ENCODE measurements at places on chromosomes 13 and 19.
A peak's percentile ranks its signal among the peaks of the same experiment; 100 is the strongest.

DNA sequence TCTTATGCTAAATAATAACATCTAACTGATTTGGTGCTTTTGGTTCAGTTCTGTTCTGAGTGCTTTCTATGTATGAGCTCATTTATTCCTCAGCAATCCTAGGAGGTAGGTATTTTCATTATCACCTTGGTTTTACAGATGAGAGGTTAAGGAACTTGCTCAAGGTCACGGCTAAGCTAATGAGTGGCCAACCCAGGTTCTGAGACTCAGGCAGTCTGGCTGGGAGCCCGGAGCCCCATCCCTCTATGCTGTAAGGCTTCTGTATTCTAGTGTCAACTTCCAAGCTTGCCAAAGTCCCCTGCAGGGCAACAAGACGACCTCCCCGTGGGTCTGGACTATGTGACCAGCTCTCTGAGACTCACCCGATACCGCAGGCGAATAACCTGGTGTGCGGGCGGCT is 60.5 kb downstream of the PARP4 start:
- no peak for DNase-seq

DNA sequence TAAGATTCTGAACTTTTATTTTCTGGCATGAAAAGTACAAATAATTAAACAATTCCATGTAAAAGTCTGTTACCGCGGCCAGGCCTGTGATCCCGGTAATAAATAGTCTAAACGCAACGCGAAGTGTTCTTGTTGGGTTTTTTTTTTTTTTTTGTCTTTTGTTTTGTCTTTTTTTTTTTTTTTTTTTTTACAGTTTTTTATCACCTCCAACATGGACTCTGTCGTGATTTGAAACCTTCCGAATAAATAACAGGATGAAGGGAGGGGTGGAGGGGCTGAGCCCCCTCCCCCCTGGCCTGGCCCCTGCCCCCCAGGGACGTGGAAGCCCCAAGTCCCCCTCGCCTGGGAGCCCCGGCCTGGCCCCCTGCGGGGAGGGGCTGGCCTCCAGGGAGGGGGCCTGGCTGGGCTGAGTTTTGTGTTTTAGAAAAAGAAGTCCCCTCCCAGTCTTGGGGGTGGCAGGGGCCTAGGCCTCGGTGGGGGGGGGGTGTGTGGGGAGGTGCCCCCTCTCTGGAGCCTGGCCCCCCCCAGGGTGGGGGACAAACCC is 16.0 kb downstream of the PRKCSH start:
- no peak for DNase-seq

DNA sequence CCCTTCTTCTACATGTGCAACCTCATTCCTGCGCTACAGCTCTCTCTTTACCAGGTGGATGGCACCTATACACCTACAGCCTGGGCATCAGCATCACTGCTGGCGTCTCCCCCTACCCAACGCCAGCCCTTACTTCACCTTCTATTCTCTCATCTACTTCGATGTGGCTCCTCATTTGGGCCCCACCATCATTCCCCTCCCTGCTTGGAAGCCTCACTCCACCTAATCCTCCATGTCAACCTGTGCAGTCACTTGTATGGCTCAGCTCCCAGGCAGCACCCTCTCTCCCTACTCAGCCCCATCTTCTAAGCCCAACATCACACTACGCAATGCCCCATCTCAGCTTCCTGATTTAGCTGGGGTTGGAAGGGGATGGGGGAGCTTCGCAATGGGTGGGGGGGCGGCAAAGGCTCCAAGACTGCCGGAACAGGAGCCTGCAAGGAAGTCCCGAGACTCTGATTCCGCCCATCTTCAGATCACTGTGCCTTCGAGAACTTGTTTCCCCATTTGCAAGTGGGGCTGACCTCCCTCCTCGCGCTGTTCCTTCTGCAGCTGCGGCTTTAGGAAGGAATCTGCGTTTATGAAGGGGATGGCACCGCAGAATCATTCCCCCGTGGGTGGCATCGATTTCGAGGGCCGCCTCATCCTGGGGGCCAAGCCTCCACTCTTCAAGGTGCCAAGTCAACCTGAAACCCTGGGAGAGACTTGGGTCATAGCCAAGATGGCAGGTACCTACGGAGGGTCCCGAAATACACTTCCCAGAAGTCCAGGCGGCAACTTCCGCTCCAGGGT is 913 bp downstream of the MZF1 start:
- no peak for DNase-seq

DNA sequence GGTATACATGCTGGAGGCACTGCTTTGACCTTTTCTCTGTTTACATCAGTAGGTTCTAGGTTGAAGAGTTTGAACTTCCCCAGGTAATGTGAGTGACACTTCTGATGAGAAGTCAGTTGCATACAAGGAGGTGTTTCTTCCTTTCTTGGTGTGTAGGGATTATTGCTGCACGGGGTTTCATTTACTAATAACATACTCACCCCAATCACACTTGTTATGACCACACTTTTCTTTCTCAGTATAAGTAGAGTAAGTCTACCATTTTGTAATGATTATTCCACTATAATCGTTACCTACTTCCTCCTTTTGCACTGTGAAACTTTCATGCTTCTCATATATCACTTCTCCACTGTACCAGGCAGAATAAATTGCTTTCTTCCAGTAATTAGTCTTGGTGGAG is 138.0 kb downstream of the TNFSF13B start:
- no peak for DNase-seq

DNA sequence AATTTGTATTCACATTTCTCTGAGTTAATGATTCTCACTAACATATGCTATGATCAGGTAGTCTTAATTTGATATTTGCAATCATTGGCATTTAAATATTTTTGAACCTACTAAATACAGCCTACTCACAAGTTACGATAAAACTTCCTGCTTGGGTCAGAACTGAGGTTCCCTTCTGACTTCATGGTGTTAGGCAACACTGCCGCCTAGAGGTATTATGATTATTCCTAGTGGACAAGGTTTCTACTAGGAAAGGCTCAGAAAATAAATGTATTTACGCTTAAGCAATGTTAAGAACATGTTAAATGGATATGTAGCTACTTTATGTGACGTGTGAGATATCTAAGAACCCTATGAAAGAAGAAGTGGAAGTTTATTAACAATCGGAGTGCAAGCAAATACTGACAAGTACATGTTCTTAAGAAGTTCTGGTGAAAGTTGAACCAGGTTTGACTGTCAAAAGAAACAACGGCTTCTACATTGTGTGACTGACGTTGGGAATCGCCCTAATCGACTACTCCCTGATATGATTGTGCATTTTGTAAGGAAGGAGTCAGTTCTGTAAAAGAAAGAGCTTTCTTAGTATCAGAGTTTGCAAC is 1395.8 kb downstream of the SLITRK5 start:
- peak; percentile 30 for DNase-seq

DNA sequence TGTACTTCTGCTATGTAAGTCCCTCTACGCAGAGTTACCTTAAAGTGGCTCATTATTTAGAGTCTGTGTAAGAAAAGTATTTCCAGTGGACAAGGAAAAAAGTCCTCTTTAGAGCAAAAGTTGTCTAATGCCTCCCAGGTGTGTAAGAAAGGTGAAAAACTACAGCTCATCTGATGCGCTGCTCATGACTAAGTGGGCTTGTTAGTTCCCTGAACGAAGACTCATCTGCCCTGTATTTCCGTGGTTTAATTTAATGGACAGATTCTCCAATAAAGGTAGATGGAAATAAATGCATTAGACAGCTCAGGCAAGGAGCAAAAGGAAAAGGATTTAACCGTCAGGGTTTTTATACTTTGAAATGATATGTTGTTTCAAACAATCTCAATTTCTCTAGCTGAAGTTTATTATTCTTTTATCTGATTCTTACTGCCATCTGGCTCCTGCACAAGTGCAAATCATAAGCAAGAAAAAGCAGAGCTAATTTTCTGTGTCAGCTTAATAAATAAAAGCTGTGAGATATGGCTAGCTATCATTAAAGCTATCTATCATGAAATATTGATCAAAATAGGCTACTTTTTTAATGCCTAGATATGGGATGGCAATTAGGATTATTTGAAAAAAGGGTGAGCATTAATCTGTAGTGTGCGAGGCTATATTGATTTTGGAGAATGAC is 73.7 kb upstream of the PCDH9 start:
- DNase-seq = no peak

GRCh38 chr19:3655402-3656072 is 28.9 kb upstream of the CACTIN start:
- peak; percentile 91 for DNase-seq

- peak; percentile 16 for DNase-seq
Measured at GRCh38 chr13:28117689-28118377, 17.5 kb upstream of the FLT3 start.

DNA sequence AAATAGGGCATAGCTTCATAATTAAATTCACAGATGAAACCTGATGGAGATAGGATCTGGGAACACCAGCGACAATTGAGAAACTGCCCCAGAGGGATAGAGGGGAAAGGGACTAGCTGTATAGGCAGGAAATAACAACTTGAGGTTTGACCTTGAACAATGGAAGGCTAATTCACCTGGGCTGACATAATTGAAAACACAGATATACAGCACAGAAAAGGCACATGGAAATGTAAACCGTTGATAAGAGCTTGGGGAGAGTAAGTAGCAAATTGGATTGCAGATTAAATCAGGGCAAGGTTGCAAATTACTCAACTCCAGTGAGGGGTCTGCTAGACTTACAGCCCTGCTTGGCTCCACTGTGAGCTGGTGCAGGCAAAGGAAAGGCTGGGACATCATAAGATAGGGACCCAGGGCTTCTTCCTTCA is 246.7 kb downstream of the DLEU7 start:
- no peak for DNase-seq

DNA sequence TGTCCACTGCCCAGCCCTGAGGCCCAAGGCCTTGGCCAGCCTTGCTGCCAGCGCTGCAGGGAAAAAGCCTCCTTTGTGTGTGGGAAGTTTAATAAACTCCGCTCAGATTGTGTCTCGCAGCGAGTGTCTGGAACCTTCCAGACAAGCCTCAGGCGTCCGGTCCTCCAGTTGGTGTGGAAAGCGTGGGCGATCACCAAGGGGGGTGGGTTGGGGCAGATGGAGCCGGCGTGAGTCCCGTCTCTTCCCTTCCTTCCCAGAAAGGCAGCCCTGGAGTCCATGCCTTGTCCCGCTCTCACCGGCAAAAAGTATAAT is 4.6 kb downstream of the STK11 start:
- no peak for DNase-seq

DNA sequence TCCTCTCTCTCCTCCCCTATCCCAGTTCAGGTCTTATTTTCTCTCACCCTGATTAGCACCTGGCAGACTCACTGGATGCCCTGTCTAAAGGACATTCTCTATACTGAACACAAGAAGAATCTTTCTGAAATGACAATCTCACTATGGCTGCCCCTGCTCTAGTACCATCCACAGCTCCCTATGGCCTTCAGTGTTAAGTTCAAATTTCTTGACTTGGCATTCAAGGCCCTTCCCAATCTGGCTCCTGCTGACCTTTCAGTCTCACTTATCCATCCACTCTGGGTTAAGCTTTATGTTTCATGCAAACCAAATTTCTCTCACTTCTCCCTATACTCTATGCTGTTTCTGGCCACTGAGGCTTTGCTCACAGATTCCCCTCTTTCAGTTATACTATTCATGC is 34.2 kb downstream of the MBD3L1 start:
- no peak for DNase-seq

DNA sequence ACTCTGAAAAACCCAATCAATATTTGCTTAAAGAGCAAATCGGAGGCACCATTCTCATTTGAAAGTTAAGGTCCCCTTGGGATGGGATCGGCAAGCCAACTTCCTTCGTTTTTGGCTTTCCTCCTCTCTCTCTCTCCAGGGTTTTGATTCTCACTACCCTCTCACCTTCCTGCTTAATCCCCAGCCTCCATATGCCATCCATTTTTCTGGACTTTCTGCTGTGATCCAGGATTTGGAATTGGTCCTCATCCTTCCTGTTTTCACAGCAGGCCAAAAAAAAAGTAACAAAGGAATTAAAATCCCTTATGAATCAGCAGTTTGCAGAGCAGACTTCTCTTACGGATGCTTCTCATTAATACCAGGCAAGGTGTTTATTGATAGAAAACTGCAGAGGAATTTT is 283.1 kb upstream of the TMTC4 start:
- DNase-seq = no peak

GRCh38 chr13:97327506-97328221 is 105.5 kb downstream of the MBNL2 start:
- DNase-seq = no peak

- DNase-seq = peak; percentile 9
Measured at GRCh38 chr19:32928806-32929205, 43.0 kb downstream of the CEP89 start.

DNA sequence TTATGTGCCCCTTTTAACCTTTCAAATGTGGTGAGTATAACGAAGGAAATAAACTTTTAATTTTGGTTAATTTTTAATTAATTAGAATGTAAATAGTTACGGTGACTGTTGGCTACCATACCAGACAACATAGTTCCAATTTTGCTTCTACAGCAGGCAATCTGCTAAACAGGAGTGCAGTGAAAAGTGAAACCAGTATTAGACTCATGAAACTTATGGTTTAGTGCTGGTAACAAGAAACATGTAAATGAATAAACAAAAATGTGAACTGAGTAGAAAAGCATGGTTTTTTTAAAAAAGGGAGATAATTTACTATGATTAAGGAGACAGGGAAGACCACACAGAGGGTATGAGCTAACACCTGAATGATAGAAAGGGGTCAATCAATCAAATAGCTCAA is 478.4 kb downstream of the PCDH9 start:
- DNase-seq = no peak

- no peak for DNase-seq
Measured at GRCh38 chr19:17264641-17264979, at the start of gene USHBP1. Gene USHBP1 (minus strand): TSS chr19:17264745. CDS start chr19:17264299, 446 bp downstream.

- peak; percentile 83 for DNase-seq
Measured at GRCh38 chr19:17049711-17050280, 23.2 kb upstream of the CPAMD8 start.

- no peak for DNase-seq
Measured at GRCh38 chr13:48579165-48579918, 46.5 kb upstream of the RCBTB2 start.

DNA sequence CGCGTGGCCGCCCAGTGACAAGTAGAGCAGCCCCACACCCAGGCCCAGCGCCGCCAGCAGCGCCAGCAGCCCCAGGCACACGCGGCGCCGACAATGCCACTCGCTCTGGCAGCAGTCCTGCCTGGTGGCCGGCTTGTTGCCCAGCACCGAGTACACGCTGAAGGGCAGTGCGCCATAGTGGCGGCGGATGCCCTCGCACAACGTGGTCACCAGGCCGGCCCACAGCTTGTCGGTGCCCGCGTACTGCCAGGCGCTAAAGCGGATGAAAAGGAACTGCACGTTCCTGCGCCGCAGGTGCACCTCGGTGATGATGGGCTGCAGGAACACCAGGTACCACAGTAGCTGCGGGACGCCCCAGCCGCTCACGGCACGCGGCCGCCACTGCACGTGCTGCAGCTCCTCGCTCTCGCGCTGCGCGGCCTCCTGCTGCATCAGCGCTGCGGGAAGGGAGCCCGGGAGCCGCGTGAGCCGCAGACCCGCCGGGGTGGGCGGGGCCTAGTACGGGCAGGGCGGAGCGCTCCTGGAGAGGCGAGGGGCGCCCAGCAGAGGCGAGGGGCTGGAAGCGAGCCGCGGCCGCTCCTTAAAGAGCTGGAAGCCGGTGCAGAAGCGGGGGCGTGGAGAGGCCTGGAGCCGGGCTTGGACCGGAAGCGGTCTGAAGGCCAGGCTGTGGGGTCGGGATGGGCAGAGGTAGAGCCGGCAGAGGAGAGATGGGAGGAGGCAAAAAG is 7.3 kb downstream of the NKPD1 start:
- DNase-seq = peak; percentile 65

GRCh38 chr19:575527-576506 is 3.4 kb downstream of the BSG start:
- DNase-seq = peak; percentile 48

- no peak for DNase-seq
Measured at GRCh38 chr19:12792853-12793289, 1.6 kb downstream of the JUNB start.
